Fibroblast of skin of left quadriceps (primary cell): ENCODE measurements at places on chromosomes 13 and 19.

- no peak for DNase-seq
Observed at GRCh38 chr13:87907202-87907601, 236.0 kb downstream of the SLITRK5 start.

DNA sequence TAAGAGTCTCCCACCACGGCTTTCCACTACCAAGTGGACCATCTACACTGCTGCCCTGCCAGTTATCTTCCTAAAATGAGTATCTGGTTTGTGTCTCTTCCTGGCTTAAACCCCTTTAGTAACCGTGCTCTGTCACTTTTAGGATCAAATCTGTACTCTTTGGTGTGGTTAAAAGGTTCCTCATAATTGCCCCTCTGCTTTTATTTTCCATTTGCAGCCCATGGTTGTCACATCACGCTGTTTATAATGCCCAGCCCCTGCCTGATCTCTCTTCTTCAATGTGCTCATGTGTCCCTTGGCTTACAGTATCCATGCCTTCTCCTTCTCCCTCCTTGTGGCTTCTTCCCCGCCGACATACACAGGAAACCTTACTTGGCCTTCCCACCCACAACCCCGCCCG lies 100.1 kb downstream of the DGKH start:
- no peak for DNase-seq

- DNase-seq = no peak
Observed at GRCh38 chr13:84121456-84121855, 239.2 kb upstream of the SLITRK1 start.

GRCh38 chr13:112103961-112104880 lies 37.3 kb downstream of the SOX1 start:
- DNase-seq = no peak

DNA sequence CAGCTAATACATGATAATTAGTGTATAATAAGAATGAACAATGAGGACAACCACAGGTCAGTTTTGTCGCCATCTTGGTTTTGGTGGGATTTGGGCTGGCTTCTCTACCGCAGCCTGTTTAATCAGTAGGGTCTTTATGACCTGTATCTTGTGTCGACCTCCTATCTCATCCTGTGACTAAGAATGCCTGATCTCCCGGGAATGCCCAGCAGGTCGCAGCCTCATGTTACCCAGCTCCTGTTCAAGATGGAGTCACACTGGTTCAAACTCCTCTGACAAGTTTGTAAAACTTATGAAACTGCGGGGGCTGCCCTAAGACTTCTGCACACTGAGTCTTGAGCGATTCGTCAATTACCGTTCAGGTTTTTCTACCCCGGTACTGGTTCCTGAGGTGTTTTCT lies 21.5 kb upstream of the ADGRE1 start:
- no peak for DNase-seq

DNA sequence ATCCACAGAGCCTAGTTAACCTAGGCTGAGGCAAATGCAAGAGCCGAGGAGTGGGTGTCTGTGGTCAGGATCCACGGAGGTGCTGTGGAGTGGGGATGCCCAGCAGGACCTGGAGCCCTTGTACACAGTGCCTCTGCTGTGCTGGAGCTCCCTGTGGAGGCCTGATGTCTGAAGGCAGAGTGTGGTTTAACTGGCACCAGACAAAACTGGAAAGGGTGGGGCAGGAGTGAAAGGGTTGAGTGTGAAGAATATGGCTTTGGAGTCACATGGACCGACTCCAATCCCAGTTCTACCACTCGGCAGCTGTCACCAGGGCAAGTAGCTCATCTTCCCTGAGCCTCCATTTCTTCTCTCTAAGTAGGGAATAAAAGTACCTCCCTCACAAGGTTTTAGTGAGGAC lies 60.3 kb upstream of the GPR12 start:
- DNase-seq = no peak

DNA sequence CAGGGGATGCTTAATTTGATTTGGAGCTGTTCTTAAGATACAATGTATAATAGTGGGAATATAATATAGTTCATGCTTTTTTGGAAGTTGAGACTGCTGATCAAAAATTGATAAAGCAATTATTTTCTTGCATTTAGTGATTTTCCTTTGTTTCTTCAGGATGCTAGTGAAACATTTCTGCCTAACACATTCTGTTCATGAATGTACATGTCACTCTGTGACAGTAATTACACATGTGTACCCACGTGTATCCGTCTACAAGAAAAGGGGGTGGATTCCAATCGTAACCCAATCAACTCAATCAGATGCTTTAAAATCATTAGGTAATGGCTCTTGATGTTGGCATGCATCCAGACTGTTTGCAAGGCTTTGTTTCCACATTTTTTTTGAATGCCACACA lies 5.0 kb upstream of the FRY start:
- DNase-seq = no peak

DNA sequence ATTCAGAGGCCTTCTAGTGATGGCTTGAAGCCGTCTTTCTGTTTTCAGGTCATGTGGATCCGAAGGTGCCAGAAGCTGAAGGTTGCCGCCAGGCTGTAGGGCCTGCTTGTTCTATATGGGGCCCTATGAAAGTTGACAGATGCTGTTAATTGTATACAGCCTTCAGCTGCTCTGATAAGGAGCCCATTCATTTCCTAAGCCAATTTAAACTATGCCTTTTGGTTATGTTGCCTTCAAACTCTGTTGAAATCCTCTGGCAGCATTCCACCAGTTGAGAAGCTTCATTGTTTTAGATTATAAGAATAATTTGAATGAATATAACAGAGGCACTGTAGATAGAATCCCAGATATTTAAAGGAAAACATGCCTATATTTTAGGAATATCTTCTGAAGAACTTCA lies 34.4 kb downstream of the RAP2A start:
- DNase-seq = peak; percentile 30
